ENCODE measurements at places on chromosomes 4 and X.

DNA sequence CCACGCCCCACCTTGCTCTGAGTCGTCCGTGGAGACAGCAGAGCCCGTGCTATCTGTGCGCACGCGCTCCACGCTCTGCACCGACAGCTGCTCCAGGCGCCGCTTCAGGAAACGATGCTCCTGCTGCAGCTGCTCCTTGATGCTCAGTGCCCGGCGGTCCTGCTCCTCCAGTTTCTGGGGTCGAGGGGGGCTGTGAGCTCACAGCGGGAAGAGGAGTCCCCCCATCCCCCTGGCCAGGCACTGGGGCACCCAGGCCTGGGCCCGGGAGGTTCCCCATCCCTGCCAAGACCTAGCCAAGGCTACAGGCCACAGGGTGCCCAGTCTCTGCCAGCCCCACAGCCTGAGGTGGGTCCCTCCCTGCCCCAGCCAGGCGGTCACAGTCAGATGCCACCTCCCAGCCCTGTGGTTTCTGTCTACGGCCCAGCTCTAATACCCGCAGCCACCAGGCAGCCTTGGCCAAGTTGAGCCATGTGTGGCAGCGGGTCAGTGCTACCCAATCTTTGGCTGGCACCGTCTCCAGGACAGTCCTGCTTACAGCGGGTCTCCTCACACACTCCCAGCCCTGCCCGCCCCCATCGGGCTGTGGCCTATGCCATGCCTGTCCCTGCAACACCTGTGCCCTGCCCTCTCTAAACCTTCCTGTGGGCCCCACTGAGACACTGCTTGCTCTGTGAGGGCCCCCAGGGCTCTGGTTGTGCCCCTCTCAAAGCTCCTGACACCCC is 9.3 kb upstream of the HAUS3 start:
- DNase-seq = no peak

GRCh38 chr4:8756816-8757215 is 114.8 kb downstream of the HMX1 start:
- DNase-seq = no peak

GRCh38 chrX:151871244-151871643 is 41.4 kb upstream of the MAGEA4 start:
- DNase-seq = no peak

DNA sequence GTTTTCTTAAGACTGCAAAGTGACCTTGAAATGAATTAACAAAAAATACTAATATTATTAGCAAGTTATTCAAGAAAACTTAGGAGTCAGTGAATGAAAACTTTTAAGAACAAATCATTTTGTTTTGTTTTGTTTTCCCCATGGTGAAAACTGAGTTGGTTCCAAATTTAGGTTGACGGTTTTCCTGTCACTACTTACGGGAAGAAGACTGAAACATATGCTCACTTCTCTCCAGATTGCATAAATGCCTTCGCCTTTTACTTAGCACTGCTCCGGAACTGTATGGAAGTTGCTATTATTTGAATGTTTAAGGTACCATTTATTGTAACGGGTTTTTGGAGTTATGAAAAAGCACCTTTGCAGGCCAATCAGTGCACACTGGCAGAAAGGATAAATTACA is 42.8 kb downstream of the DOCK11 start:
- DNase-seq = no peak

DNA sequence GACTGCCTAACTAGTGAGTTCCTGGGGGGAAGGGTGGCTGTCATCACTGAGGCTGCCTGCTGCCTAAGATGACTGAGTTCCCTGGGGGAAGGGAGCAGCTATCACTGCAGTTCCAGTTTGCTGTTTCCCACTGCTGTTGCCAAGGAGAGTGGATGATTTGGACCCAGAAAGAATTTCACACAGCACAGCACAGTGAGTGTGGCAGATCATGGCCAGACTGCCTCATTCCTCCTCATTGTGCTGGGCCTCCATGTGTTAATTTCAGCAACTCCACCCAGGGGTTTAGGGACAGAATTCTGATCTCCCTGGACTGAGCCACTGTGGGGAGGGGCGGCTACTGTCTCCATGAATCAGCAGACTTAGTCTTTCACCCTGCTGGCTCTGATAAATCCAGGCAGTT is 125.0 kb downstream of the TEX13C start:
- no peak for DNase-seq

GRCh38 chr4:6840062-6840976 is 57.8 kb downstream of the KIAA0232 start:
- no peak for DNase-seq

DNA sequence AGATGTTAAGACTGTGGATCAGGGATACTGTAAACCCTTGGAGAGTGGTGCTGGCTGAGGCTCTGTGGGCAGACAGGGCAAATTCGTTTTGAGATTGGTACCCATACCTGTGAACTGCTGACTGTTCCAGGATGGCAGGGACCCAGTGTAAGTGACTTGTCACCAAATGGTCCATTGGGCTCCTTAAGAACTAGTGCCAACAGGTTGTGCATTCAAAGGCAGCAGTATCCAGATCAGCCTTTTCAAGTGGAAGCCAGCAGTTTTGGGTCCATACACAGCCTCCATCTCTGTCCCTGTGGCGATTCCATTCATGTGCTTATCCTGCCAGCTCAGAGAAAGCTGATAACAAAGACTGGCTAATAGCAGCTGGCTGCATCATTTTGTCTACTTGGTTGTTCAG is 84.0 kb upstream of the SCOC start:
- no peak for DNase-seq

GRCh38 chr4:107247738-107248137 is 211.6 kb upstream of the DKK2 start:
- DNase-seq = no peak

DNA sequence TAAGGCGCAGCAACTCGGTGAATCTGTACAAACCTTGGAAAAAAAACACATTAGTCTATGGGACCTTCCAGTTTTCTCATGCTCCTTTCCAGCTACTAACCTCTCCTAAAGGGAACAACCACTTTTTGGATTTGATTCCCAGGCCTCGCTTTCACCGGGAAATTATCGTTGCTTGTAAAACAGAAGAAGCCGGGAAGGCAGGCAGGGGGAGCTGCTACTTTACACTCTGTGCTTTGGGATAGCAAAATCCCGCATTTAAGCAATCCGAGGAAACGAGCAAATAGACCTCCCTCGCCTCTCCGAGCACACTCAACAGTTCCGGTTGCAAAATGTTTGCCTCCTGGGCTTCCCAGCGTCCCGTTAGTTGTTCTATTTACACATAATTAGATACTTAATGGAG is 1.2 kb downstream of the CD38 start:
- no peak for DNase-seq

DNA sequence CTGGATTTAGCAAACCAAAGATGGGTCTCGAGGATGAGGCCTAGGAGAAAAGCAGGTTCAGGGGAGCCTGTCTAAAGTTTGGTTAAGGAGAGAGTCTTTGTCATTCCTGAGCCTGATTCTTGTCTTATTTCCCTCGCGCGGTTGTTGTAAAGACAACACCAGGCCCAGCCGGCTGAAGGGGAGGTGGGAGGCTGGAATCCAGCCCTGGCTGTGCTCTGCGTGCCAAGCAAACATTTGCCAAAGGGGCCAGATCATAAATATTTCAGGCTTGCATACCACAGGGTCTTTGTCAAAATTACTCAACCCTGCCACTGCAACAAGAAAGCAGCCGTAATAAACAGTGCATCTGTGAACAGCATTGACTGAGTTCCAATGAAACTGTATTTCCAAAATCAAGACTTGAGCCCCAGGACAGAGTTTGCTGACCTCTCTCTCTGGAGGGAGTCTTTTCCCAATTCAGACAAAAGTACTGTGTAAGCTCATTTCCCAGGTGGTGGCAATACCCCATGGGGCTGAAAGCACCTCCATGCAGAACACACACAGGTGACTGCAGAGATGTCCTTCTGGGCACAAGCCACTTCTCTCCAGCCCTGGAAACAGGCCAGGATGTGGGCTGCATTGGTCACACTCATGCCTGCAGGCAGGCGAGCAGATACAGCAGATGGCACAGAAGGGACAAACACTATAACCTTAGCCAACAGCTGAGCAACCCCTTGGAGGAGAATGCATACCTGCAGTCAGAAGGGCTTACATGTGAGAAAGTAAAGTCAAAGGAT is 320.3 kb downstream of the STK32B start:
- peak; percentile 73 for DNase-seq

DNA sequence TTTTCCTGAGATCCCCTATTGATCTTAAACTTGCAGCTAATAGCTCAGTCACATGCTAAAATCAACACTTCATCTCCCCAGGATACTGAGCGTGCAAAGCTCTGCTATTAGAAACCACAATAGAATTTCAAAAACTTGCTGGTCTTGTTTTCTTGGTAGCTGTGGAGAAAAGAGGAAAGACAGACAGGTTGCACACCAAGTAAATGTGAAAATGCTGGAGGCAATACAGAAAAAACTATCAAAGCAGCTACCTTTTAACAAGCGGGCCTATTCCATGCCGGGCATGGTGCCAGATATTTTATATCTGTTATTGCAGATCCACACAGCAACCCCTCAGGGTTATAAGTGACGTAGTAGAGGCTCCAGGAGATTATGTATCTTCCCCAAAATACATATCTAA is 171.9 kb downstream of the DCTD start:
- no peak for DNase-seq

GRCh38 chr4:39178706-39179105 is 3.6 kb upstream of the WDR19 start:
- no peak for DNase-seq

DNA sequence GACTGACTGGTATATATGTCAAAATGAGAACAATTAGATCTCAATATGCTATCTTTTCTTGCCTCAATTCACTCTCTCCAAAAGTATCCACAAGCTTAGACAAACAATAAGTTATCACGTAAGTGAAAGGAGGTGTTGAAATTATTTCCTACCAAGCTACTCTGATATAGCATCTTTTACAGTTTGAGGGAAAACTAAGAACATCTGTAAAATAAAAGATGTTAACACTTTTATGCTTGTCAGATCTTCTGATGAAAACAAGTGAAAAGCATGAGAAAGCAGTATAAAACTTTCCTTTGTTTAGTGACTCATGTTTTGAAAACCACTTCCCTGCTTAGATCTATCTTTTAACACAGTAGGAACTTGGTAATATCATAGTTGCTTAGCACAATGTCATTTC is 8.4 kb upstream of the MAB21L2 start:
- DNase-seq = no peak

GRCh38 chrX:149829751-149830191 is 48.0 kb downstream of the MAGEA9 start:
- peak; percentile 57 for DNase-seq

- no peak for DNase-seq
Measured at GRCh38 chr4:101178731-101179130, 168.6 kb downstream of the PPP3CA start.

DNA sequence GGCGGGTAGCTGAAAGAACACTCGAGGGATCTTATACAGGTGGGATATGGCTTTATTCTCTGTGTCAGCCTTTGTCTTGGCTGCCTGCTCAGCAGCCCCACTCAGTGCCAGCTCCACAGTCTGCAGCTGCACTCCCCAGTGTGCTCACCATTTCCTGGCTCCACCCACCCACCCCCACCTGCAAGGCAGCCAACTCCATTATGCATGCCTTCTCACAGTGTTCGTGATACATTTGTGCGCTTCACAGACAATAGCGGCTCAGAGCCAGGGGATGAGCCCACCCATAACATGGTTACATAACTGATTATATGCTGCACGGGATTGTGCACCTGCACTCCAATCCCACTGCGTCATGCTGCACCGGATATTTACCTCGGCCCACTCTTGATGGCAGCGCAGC is 8.8 kb upstream of the TMEM128 start:
- DNase-seq = no peak

- DNase-seq = no peak
Measured at GRCh38 chr4:172584816-172585215, 583.8 kb upstream of the GALNT7 start.

DNA sequence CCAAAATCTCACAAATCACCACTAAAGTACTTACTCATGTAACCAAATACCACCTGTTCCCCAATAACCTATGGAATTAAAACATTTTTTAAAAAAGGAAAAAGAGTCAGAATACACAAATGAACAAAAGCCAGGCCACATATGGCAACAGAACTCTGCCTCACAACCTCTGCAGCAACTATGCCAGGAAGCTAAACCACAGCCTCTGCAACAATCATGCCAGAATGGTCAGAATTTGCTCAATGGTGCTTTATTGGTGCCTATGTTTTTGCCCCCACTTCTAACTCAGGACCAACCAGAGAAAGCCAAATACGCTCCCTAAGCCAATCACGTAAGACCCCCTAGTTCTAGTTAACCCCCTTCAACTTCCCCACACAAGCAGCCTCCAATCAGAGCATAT is 69.6 kb downstream of the HOPX start:
- DNase-seq = no peak

DNA sequence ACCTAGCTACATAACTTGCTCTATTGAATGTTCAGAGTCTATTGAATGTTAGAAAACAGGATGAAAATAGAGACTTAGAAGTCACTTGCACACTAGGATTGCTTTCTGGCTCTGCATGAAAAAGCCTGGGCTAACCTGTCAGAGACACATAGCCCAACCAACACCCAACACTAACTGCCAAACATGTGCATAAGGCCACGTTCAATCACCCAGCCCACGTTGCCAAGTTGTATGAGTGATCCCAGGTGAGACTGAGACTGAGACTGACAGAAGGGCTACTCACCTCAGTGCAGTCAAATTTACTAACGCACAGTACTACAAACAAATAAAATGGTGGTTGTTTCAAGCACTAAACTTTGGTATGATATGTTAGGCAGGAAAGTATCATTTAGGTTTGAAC is 61.0 kb downstream of the LDB2 start:
- no peak for DNase-seq

DNA sequence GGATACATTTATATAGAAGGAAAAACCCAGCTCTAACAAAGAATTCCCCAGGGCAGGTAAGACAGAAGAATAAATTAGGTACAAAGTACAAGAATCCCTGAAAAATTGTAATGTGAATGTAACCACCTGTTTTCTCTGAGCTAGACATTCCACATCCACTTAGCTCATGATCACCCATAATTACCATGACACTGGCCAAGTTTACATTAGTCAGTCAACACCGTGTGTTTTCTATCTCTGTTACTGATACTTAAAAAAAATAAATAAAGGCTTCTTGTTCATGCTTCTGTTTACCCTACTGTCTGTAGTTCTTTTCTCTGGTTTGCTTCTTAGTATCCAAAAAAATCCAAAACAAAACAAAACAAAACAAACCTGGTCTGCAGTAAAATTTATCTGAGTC is 66.0 kb downstream of the CBLL2 start:
- no peak for DNase-seq

GRCh38 chr4:95294321-95294720 is 254.5 kb downstream of the UNC5C start:
- no peak for DNase-seq

- DNase-seq = no peak
Measured at GRCh38 chrX:12994321-12994720, 19.4 kb downstream of the TMSB4X start.

GRCh38 chr4:91622925-91623602 is 680.7 kb upstream of the GRID2 start:
- DNase-seq = no peak

Measured in SJSA1 (cell line).